ENCODE measurements at places on chromosomes 3 and 15. TPM values are rescaled to one million over a fixed set of nuclear protein-coding genes. Genes with fewer than 3 reads are reported as not detected.

Gene CLRN1
- not detected for total RNA-seq

Gene RYR3
- 68.7 TPM for total RNA-seq

Gene GUCA1C
- total RNA-seq = not detected

Gene GOLGA8N
- total RNA-seq = 2.3 TPM

Gene REC114
- total RNA-seq = not detected

Gene SLC28A2
- not detected for total RNA-seq

Gene ATP8B4
- total RNA-seq = 2.2 TPM

Gene LMLN
- total RNA-seq = 5.1 TPM

Gene SLC51B
- total RNA-seq = not detected

Gene CHRM5
- not detected for total RNA-seq

Gene COL6A5
- total RNA-seq = not detected

Gene SUCNR1
- total RNA-seq = 0.18 TPM
